ENCODE measurements at places on chromosomes 11 and 22. TPM values are rescaled to one million over a fixed set of nuclear protein-coding genes. Genes with fewer than 3 reads are reported as not detected.

Gene NPAS4
- 0.16 TPM for polyA plus RNA-seq

Gene MYOD1
- polyA plus RNA-seq: 3.6 TPM

Gene TRIM48
- polyA plus RNA-seq: not detected

Gene TEAD1
- polyA plus RNA-seq: 79.0 TPM

Gene BCO2
- polyA plus RNA-seq: 8.4 TPM

Gene SEZ6L
- polyA plus RNA-seq: 0.68 TPM

Gene GVQW3
- polyA plus RNA-seq: 13.1 TPM

Gene OR6T1
- polyA plus RNA-seq: not detected

Gene TRIM6
- 7.5 TPM for polyA plus RNA-seq

Gene POU2AF3
- 8.0 TPM for polyA plus RNA-seq

Gene YAP1
- 385 TPM for polyA plus RNA-seq

Gene DLG2
- polyA plus RNA-seq: 5.1 TPM

Gene GLYATL2
- polyA plus RNA-seq: 3.2 TPM

Data from right lung (tissue), 10 donors.